T-cell (primary cell): ENCODE measurements at places on chromosomes 6 and 20. TPM values are rescaled to one million over a fixed set of nuclear protein-coding genes. Genes with fewer than 3 reads are reported as not detected.
A peak's percentile ranks its signal among the peaks of the same experiment; 100 is the strongest.

GRCh38 chr6:32224696-32225095 is 829 bp upstream of the NOTCH4 start:
- H3K36me3 ChIP-seq, result no peaks in the 10 kb centered on the region
- no peak overlapping the region for H3K27ac ChIP-seq

Gene KHDC1
- total RNA-seq, result 1.5 TPM

DNA sequence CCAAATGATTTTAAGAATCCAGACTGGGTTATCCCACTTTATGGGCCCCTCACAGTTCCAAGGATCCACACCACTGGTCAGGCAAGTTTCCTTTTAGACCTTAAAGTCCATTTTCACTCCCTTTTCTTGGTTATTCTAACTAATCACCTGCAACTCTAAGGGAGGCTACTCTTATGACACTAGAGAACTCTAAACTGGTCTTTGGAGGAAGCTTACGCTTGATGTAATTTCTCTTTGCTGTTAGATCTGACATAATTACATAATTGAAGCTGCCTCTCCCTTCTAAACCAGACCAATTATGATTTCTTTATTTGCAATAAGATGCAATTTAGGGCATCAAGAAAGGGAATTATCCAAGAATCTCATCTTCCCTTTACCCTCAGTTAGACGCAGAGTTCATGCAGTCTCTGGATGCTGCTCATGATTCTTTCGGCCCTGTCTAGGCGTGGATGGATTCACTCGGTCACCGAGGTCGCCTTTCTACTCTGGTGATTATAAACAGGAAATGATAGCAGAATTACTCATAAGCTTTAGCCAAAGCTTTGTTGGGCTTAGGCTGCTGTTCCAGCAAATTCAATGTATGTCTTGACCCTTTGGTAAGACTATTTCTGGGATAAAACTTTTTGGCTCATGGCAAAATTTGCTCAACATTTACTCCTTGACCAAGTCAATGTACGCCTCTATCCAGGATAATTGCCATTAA is 166.4 kb upstream of the PRND start:
- no peak overlapping the region for H3K4me3 ChIP-seq
- H3K4me1 ChIP-seq, result no peaks in the 10 kb centered on the region
- DNase-seq, result no peak
- H3K36me3 ChIP-seq, result no peaks in the 10 kb centered on the region
- H3K27ac ChIP-seq, result no peak overlapping the region

- H3K4me3 ChIP-seq, result no peak overlapping the region
- no peak overlapping the region for H3K27ac ChIP-seq
- no peak for DNase-seq
- no peaks in the 10 kb centered on the region for H3K36me3 ChIP-seq
- no peaks in the 10 kb centered on the region for H3K27me3 ChIP-seq
Measured at GRCh38 chr6:51450248-51450957, 631.7 kb downstream of the TFAP2B start.

DNA sequence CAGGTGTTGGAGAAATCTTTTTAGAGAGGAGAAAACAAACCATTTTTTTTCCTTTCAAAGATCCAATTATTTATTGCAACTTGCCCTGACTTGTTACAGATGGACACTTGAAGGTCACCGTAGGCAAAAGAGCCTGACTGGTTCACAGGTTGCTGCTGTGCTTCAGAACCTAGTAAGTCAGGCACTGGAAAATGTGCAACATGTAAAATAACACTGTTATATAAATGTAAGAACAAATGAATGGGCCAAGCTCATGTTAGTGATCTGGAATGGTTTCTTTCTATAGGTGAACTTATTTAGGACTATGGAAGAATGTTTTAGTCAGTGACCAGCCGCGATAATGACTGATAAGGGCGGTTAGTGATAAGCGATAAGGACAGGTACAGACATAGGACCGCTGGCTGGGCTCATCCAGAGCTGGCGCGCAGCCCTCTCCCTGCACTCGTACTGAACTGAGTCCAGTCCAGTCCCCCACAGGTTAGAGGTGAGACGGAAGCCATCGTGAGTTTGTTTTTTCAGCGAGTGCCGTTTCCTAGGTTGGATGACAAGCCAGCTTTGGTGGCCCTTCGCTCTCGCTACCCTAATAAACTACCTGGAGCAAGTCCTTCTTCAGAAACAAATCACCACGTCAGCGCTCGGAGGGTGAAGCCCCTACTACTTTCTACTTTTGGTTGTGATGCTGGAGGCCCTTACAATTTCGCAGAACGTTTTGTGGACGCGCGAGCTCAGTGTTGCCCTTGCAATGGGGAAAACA is 94.4 kb upstream of the PRDM1 start:
- H3K36me3 ChIP-seq, result no peaks in the 10 kb centered on the region
- peaks cover 35% of the 10 kb centered on the region for H3K4me1 ChIP-seq
- peaks cover 27% of the 10 kb centered on the region for H3K27me3 ChIP-seq
- DNase-seq, result peak; percentile 29

- peaks cover 37% of the 10 kb centered on the region for H3K4me1 ChIP-seq
- no peaks in the 10 kb centered on the region for H3K36me3 ChIP-seq
- DNase-seq, result no peak
- H3K4me3 ChIP-seq, result no peak overlapping the region
- no peaks in the 10 kb centered on the region for H3K27me3 ChIP-seq
- peak overlapping the region; percentile 30 for H3K27ac ChIP-seq
Measured at GRCh38 chr6:37137201-37138090, 32.5 kb upstream of the PIM1 start.

Gene THBS2
- total RNA-seq, result 0.12 TPM

DNA sequence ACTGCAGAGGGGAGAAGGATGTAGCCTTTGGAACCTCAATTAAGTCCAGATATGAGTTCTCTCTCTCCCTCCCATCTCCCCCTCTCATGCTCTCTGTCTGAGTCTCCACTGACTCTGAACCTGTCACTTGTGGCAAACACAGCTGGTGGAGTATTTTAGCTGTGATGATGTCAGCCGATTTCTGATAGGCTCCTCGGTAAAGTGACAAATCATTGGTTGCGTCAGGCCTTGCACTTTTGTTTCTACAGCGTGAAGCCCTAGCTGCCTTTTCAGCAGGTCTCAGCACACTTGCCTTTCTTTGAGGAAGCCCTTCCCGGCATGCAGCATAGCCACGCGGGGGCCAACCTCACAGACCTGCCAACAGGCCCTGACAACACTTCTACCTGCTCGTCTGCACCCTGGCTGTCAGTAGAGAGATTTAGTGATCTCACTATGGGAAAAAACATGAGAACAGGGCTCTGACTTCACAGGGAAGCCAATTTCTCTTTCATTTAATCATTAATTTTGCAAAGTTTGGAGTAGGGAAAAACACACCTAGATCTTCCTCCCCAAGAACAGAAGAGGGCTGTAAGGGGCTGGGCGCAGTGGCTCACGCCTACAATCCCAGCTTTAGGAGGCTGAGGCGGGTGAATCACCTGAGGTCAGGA is 84.4 kb downstream of the GMPR start:
- no peaks in the 10 kb centered on the region for H3K36me3 ChIP-seq
- H3K27me3 ChIP-seq, result no peaks in the 10 kb centered on the region
- peak overlapping the region; percentile 95 for H3K27ac ChIP-seq
- H3K4me1 ChIP-seq, result peaks cover 35% of the 10 kb centered on the region
- DNase-seq, result peak; percentile 93
- no peak overlapping the region for H3K4me3 ChIP-seq

GRCh38 chr20:20364593-20365479 is 3.1 kb upstream of the INSM1 start:
- no peak for DNase-seq
- H3K27me3 ChIP-seq, result peaks cover 20% of the 10 kb centered on the region
- no peaks in the 10 kb centered on the region for H3K36me3 ChIP-seq
- no peak overlapping the region for H3K27ac ChIP-seq

DNA sequence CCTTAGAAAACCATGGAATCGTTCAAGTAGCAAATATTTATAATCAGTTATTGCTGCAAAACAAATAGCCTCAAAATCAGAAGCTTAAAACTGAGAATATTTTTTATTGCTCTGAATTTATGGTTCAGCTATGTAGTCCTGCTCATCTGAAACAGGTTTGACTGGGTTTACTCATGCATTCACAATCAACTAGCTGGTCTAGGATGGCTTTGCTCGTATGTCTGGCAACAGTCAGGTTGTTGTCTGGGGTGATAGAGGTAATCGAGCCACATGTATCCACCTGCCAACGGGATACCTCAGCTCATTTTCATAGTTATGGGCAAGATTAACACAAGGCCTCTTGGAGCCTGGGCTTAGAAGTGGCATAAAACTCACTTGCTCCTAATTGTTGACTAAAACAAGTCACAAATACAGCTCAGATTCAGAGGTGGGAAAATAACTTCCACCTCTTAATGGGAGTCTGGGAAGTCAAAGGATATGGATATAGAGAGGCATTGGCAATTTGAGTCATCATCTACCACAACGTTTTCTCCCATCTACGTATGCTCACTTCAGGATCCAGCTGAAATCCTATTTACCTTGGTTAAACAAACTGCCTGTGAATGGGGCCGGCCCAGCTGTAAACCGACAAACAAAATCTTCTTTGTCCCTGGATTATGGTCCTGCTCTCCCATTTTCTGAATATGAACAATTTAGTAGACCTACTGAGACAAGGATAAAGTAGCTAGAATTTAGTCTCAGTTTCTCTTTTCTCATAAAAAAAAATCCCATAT is 54.5 kb upstream of the TENT5A start:
- DNase-seq, result no peak
- H3K4me1 ChIP-seq, result no peaks in the 10 kb centered on the region
- no peaks in the 10 kb centered on the region for H3K36me3 ChIP-seq
- H3K27me3 ChIP-seq, result no peaks in the 10 kb centered on the region
- no peak overlapping the region for H3K27ac ChIP-seq

DNA sequence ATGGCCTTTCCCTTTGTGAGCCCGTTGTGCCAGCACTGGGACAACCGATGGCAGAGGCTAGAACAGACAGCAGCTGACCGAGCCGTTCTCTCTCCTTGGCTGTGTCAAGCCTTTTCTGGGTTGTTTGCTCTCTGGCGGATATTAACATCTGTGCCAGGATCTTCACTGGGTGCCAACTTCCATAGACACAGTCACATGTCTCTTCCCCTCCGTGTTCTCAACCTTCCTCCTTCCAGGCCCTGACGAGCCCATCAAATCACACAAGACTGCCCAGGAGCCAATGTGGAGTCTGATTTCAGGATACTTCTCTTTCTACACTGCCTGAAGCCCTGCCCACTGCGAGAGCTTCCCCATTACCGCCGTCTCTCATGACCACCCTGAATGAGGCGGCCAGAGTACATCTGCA is 111.0 kb upstream of the RALGAPA2 start:
- no peaks in the 10 kb centered on the region for H3K36me3 ChIP-seq
- DNase-seq, result no peak
- H3K27ac ChIP-seq, result no peak overlapping the region
- no peaks in the 10 kb centered on the region for H3K4me1 ChIP-seq
- no peak overlapping the region for H3K4me3 ChIP-seq

Gene RXRB
- total RNA-seq, result 65.5 TPM

GRCh38 chr6:108651340-108652227 is 90.9 kb downstream of the FOXO3 start:
- peaks cover 9% of the 10 kb centered on the region for H3K4me1 ChIP-seq
- H3K27ac ChIP-seq, result no peak overlapping the region
- no peak overlapping the region for H3K4me3 ChIP-seq

DNA sequence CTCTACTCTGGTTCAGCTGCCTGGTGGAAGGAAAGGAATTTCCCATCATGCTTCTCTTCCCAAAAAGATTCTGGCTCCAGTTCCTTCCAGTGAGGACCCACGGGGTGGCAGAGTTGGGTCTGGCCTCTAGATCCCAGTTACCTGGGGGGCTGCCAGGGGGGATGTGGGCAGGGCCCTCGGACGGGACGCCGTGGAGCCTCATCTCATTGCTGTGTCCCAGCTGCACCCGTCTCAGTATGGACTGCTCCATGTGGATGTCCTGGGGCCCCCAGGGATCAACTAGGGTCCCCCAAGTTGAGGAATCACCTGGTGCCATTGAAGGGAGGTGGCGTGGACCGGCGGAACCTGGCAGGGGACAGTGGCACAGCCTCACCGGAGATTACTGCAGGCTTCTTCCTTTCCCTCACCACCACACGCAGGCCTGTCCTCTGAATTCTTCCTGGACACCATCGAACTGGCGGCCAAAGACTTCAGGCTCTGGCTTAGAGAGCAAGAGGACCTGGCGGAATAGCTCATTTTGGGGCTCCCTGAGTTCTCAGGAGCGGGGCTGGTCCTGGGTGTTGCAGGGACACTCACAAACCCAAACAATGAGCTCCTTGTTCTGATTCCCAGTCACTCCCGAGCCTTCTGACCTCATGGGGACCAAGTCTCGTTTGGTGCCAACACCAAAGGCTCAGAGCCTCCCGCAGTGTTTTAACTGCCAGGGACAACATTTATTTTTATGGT is 8.5 kb downstream of the ZBP1 start:
- DNase-seq, result no peak
- peaks cover 25% of the 10 kb centered on the region for H3K4me1 ChIP-seq
- peaks cover 89% of the 10 kb centered on the region for H3K36me3 ChIP-seq
- no peak overlapping the region for H3K4me3 ChIP-seq

- no peaks in the 10 kb centered on the region for H3K4me1 ChIP-seq
- DNase-seq, result no peak
- peak overlapping the region; percentile 80 for H3K27ac ChIP-seq
Measured at GRCh38 chr20:2507875-2508630, 662 bp downstream of the ZNF343 start.

Gene EDN3
- not detected for total RNA-seq

Gene DNMT3B
- 0.95 TPM for total RNA-seq

Gene BPIFB4
- not detected for total RNA-seq

Gene GJA10
- total RNA-seq, result not detected

Gene NAA20
- total RNA-seq, result 35.0 TPM
